ENCODE measurements at places on chromosomes 12 and 14. TPM values are rescaled to one million over a fixed set of nuclear protein-coding genes. Genes with fewer than 3 reads are reported as not detected.

CLEC4D gene
- total RNA-seq = not detected

PYM1 gene
- 43.4 TPM for total RNA-seq

PSMA6 gene
- 396 TPM for total RNA-seq

EML5 gene
- 0.39 TPM for total RNA-seq

PRH2 gene
- not detected for total RNA-seq

DNA sequence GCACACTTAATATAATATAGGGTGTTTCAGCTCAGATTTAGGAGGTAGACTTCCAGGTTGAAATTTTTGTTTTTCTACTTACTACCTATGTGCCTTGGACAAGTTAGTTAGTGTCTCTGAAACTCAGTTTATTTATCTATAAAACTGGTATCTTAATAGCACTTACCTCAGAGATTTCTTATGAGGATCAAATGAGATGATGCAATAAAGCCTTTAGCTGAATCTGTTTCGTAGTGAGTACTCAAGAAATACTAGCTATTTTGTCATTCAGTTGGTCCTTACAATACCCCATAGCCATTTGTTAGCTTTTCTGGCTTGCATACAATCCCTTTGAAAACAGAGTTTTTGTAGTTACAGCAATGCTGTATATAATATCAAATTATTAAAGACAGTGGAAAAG is 497.0 kb downstream of the NRXN3 start:
- H3K4me3 ChIP-seq = no peak overlapping the region
- H3K4me1 ChIP-seq = no peaks in the 10 kb centered on the region
- H3K27ac ChIP-seq = no peak overlapping the region
- no peak for DNase-seq

GRCh38 chr12:104510873-104511440 is 54.2 kb downstream of the CHST11 start:
- no peak overlapping the region for H3K27ac ChIP-seq
- peaks cover 59% of the 10 kb centered on the region for H3K4me1 ChIP-seq
- no peak overlapping the region for H3K4me3 ChIP-seq
- no peaks in the 10 kb centered on the region for H3K27me3 ChIP-seq
- no peak for DNase-seq

GRCh38 chr14:95163132-95163531 is 5.8 kb upstream of the DICER1 start:
- no peak for DNase-seq
- H3K4me1 ChIP-seq = peaks cover 1% of the 10 kb centered on the region
- no peak overlapping the region for H3K27ac ChIP-seq
- no peaks in the 10 kb centered on the region for H3K36me3 ChIP-seq
- H3K4me3 ChIP-seq = no peak overlapping the region

DNA sequence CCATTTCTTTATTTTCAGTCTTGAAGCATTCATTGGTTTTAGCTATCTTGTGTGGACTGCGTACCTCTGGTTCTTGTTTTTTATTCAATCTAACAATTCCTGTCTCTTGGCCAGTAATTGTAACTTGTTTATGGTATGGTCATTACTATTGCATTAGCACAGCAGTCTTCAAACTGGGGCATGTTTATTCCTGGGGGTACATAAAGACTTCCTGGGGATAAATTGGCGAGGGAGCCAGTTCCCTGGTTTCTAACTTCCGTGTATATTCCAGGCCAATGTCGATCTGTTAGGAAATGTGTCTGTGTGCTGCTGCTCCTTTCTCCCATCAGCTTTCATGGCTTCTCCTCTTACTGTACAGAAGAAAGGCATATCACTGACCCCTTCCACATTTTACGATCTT is 13.7 kb upstream of the EVL start:
- H3K27ac ChIP-seq = no peak overlapping the region
- DNase-seq = no peak
- H3K4me3 ChIP-seq = no peak overlapping the region

DNA sequence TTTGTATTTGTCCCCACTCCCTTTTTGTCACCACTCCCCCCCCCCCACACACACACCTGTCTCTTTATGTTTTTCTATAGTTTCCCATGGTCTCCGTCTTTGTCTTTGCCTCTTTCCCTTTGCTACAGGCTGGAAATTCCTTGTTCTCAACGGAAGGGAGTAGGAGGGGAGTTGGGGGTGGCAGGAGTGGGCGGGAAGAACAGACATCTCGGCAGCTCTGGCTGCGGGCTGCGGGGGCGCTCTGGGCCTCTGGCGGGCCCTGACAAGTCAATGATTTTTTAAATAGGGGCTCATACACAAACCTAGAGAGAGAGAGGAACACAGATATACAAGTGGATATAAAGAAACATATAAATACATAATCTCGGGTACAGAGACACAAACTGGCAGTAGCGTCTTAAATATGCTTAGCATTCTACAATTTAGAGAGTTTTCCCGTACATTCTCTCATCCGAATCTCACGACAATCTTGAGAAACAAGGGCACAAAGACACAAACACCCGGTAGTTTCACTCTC is 2.4 kb upstream of the NAB2 start:
- DNase-seq = no peak
- H3K36me3 ChIP-seq = peaks cover 33% of the 10 kb centered on the region
- H3K27ac ChIP-seq = peak overlapping the region; percentile 98
- no peaks in the 10 kb centered on the region for H3K27me3 ChIP-seq
- H3K4me3 ChIP-seq = peak overlapping the region; percentile 89
- H3K4me1 ChIP-seq = peaks cover 47% of the 10 kb centered on the region

- no peaks in the 10 kb centered on the region for H3K27me3 ChIP-seq
- peak; percentile 51 for DNase-seq
- peaks cover 48% of the 10 kb centered on the region for H3K4me1 ChIP-seq
- H3K27ac ChIP-seq = peak within 1 kb of the TSS; percentile 98
These were observed at the start of gene ELK3 for GRCh38 chr12:96193725-96194575. ELK3 (plus strand) TSS chr12:96194375.

GRCh38 chr14:74713395-74713735 is 421 bp downstream of the FCF1 start:
- H3K36me3 ChIP-seq = peaks cover 30% of the 10 kb centered on the region
- H3K4me3 ChIP-seq = peak overlapping the region; percentile 98
- no peak for DNase-seq
- no peaks in the 10 kb centered on the region for H3K27me3 ChIP-seq

DNA sequence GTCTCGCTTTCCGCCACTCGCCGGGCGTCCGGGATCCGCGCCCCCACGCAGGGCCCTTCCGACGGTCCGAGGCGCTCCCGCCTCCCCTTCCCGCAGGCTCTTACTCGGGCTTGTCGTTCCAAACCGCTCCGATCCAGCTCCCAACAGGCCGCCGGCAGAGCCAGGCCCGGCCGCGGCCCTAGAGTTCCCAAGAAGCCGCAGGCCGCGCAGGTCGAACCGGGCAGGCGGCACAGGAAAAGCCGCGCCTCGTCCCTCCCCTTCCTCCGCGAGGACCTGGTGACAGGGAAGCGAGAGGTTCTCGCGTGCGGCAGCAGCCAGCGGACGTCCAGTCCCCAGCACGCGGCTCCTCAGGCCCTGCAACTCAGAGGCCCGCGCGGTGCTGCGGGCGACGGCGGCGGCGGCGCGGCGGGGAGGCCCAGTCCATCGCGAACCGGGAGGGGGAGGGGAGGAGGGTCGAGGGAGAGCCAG is 272 bp downstream of the HECTD1 start:
- H3K4me1 ChIP-seq = peaks cover 29% of the 10 kb centered on the region
- peaks cover 32% of the 10 kb centered on the region for H3K36me3 ChIP-seq
- H3K27me3 ChIP-seq = peaks cover 2% of the 10 kb centered on the region
- no peak for DNase-seq
- peak overlapping the region; percentile 84 for H3K4me3 ChIP-seq
- H3K27ac ChIP-seq = peak overlapping the region; percentile 94

DNA sequence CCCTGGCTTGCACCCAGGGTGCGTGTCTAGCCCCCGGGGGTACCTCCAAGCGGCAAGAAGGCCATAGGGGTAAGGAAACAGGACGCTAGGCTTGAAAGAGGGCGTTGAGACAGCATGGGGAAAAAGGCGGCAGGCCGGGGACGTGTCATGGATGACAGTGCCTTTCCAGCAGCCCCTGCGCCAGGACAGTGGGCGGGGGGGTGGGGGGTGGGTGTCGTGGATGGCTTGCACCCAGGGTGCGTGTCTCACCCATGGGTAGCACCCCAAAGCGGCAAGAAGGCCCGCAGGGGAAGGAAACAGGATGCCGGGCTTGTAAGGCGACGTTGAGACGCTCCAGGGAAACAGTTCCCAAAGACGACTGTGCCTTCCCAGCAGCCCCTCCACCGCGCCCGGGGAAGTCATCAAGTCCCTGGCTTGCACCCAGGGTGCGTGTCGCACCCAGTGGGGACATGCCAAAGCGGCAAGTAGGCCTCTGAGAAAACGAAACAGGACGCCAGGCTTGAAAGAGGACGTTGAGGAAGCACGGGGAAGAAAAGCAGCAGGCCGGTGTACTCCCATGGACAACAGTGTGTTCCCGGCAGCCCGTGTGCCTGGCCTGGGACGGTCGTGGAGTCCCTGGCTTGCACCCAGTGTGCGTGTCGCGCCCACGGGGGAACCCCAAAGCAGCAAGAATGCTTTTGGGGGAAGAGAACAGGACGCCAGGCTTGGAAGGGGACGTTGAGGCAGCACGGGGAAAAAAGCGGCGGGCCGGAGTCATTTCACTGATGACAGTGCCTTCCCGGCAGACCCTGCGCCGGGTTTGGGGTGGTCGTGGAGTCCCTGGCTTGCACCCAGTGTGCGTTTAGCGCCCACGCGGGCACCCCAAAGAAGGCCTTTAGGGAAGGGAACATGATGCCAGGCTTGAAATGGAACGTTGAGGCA is 163.5 kb upstream of the ALG10B start:
- H3K4me1 ChIP-seq = no peaks in the 10 kb centered on the region
- no peaks in the 10 kb centered on the region for H3K27me3 ChIP-seq
- H3K27ac ChIP-seq = no peak overlapping the region
- no peak overlapping the region for H3K4me3 ChIP-seq

Measured in activated T-helper 2 cell treated with anti-CD3 and anti-CD28 coated beads, Interferon-gamma antibody, Interleukin-2, Interleukin-4, amounts not matched to agents 10 μg/mL and 5 μg/mL and 100 μg/mL, durations not matched to agents 14 hours and 24 hours and 36 hours (primary cell).